ENCODE measurements at places on chromosomes 3 and 15. TPM values are rescaled to one million over a fixed set of nuclear protein-coding genes. Genes with fewer than 3 reads are reported as not detected.

Gene GLCE
- 16.5 TPM for total RNA-seq

Gene MAPKBP1
- 54.3 TPM for total RNA-seq

Gene ANKRD63
- total RNA-seq = not detected

Gene CACNA2D2
- total RNA-seq = 1.8 TPM

Gene MME
- total RNA-seq = 296 TPM

Gene SLC28A2
- not detected for total RNA-seq

Gene MKRN2OS
- total RNA-seq = not detected

Gene TMC3
- total RNA-seq = 0.13 TPM

Gene IQCH
- total RNA-seq = 2.1 TPM

Gene TRIM71
- 0.40 TPM for total RNA-seq

Gene SLC9C1
- total RNA-seq = 0.94 TPM

Gene DENND6A
- total RNA-seq = 56.3 TPM

- DNase-seq = no peak
These were observed 390.4 kb upstream of the PROK2 start for GRCh38 chr3:72175296-72175858.

- no peak for DNase-seq
These were observed 32.3 kb downstream of the XXYLT1 start for GRCh38 chr3:195238586-195239118.

- DNase-seq = no peak
These were observed 44.3 kb downstream of the ADGRG7 start for GRCh38 chr3:100653604-100654294.

DNA sequence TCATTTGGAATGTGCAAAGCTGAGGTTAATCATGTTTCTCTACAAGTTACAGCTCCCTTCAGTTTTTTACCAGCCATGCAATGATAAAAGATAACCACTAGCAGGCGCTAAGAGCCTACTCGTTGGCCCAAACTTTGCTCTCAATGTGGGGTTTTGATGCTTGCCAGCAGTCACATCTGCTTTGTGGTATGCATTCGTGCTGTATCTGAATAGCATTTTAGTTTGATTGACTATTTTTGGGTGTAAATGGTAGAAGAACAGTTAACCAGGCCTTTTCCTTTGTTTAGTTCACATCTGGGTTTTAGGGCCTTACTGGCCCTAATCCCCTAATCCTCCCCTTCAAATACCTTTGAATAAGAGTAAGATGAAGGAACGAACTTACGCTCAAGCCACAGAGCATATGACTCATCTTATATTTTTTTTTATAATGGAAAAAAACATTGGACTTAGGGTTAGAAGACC lies 4.4 kb upstream of the CLDN11 start:
- DNase-seq = no peak

- no peak for DNase-seq
These were observed 58.6 kb upstream of the SLITRK3 start for GRCh38 chr3:165254812-165255211.

- peak; percentile 69 for DNase-seq
These were observed 47.3 kb downstream of the AMOTL2 start for GRCh38 chr3:134326760-134327593.

DNA sequence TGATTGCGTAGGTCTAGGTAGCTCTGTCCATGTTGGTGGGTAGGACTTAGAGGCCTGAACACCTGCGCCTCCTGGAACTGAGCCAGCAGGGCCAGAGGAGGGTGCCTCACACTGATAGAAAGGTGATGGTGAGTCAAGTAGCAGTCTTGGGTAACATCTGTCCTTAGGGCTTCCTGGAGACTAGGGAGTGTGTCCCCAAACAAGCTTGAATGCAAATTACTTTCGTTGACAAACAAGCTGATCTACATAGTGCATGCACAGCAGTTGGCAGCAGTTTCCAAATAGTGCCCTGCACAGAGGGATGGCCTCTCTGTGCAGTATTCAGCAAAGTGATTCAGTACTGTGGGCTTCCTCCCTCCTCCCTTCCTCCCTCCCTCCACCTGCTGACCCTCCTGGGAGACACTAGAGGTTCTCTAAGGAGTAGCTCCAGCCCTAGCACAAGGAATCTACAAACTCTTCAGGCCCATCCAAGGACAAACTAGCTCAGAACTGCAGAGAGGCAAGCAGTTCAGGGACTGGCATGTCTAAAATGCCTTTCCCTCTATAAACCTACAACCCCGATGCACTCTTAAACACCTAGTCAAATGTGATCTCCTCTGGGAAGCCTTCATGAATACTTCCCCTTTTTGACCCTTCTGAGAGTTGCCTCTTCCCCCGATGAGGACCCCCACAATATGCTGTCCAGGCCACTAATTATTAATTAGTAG lies 61.0 kb downstream of the TLE3 start:
- peak; percentile 38 for DNase-seq

GRCh38 chr3:116586285-116586944 lies 123.2 kb upstream of the TUSC7 start:
- no peak for DNase-seq

DNA sequence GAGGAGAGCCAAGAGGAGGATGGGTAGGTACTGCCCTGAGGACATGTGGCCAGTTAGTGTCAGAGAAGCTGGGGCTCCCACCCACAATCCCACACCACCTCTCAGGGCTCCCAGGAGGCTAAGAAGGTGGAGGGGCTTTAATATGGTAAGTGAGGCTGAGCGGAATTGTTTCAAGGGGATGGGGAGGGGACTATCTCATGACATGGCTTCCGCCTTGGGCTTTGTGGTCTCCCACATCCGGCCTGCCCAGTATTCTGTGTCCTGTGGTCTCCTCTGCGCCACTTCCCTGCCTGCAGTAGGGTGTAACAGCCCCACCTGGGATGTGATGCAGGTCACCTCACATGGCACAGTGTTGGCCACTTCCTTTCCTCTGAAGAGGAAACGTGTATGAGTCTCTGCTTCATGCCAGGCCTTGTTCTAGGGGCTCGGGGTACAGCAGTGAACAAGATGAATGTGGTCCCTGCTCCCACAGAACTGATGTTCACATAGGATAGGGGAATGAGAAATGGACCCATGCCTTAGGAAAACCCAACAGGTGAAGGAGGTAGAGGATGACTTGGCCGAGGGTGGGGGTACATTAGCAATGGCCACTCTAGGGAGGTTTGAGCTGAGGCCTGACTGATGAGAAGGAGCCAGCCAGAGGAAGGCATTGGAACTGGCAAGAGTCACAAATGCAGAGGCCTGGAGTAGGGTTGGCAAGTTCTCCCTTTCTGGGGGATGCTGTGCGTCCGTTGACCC lies 3.2 kb downstream of the NEIL1 start:
- DNase-seq = no peak

DNA sequence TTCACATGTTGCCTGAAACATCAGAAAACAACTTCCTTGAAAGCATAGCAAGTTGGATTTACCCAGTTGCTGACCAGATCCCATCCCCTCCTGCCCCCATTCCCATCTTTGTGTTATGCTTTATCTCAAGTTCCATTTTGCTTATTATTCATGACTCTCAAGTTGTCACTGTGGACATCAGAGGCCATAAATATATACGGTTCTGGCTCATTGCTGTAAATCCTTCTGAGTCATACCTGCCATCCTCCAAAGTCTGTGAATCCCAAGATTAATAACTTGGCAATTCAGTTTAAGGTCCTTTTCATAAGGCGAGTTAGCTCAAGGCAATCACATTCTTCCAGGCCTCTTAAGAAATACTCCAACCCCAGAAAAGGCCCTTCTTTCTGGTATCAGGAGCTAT lies 126.2 kb upstream of the C2CD4B start:
- no peak for DNase-seq

GRCh38 chr15:42092398-42093318 lies 1.7 kb downstream of the PLA2G4D start:
- peak; percentile 57 for DNase-seq

- DNase-seq = peak; percentile 86
These were observed 532.8 kb upstream of the TBL1XR1 start for GRCh38 chr3:177729956-177730681.

GRCh38 chr3:127760791-127761440 lies 61.4 kb downstream of the MGLL start:
- no peak for DNase-seq

GRCh38 chr3:173743111-173743510 lies 345.6 kb downstream of the NLGN1 start:
- no peak for DNase-seq

- DNase-seq = no peak
These were observed 389.2 kb upstream of the LRRC3B start for GRCh38 chr3:26233374-26233773.

GRCh38 chr15:56307180-56307579 lies 58.0 kb upstream of the TEX9 start:
- no peak for DNase-seq

DNA sequence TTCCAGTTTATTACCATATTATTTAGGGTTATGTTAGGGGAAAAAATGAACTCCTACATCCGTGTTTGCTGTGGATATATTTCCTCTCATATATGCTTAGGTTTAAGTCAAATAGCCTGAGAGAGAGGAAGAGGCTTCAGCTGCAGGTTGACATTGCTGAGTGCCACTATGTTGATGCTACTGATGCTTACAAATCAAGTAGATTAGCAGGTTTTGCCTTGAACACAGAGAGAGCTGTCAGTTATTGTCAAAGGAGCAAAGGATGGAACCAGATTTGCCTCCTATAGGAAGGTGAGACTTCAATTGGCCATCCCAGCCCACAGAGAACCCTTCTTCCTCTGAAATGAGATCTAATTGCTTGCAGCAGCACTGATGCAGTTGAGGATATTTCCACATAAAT lies 339.2 kb downstream of the CADM2 start:
- DNase-seq = no peak

- DNase-seq = no peak
These were observed 1.1 kb upstream of the HAPLN3 start for GRCh38 chr15:88896333-88897033.

- DNase-seq = peak; percentile 78
These were observed 91.5 kb upstream of the CHD2 start for GRCh38 chr15:92808598-92809063.

GRCh38 chr3:118102737-118103136 lies 931.9 kb downstream of the IGSF11 start:
- no peak for DNase-seq

DNA sequence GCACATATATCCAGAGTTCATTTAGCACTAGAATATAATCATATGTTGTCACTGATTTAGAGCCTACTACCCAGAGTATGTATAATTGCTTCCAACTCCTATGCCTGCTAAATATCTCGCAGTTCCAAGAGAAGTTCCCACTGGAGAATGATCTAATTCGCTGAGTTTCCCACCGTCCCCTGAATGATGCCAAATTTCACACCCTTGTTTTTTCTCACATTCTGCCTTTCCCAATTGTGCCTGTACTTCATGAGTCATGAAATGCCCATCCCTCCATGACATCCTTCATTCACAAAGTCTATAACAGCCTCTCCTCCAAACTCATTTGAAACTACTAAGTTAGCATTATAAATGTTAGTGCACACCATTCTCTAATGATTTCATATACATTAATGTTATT lies 177.2 kb downstream of the CBLB start:
- no peak for DNase-seq

DNA sequence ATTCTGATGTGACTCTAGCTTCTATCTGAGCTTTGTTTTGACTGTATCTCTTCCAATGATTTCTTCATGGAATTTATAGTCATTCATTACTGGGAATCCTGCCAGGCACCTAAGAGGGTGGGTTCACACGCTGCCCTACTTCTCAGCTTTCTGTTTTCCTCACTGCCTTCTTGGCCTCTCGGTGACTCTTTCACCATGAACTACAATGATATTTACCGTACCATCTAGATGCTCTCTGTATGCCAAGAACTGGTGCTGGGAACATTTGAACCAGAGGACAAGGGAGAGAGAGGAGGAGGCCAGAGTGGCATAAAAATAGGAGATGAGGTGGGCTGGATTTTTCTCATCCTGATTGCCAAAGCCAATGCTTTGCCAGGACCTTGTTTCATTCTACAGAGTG lies 280.0 kb upstream of the P2RY1 start:
- no peak for DNase-seq

DNA sequence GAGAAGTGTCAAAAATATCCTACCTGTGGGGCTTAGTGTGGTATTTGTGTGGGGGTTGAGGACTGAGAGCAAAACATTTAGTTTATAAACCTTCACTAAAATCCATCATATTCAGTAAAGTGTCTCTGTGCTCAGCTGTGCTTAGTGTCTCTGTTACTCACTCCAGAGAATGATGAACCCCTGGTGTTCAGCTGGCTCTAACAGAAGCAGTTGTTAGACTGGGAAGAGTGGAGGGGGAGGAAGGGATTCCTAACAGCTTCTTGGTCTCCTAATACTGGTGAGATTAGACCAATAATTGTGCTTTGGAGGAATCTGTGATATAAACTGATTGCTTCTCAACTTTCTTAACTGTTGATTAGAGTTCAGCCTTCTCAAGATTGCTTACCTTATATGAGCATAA lies 1123.5 kb downstream of the ROBO2 start:
- no peak for DNase-seq

- DNase-seq = no peak
These were observed 945.6 kb upstream of the GBE1 start for GRCh38 chr3:82707035-82707434.

DNA sequence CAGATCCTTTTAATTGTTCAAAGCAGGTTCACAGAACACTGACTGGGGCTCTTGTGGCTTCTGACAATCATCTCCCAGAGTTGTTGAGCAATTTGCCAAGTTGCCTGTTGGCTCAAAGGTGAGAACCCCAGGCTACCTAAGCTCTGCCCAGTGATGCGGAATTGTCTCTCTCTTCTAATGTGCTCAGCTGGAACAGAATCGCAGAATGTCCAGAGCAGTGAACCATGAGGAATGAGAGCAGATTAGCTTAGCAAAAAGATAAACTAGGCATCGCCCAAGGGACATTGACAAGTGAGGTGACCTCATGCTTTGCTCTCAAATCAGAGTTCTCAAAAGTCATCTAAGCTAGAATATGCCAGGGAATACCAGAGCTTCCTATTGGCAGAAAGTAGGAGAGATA lies 148.1 kb downstream of the WDR76 start:
- DNase-seq = no peak

DNA sequence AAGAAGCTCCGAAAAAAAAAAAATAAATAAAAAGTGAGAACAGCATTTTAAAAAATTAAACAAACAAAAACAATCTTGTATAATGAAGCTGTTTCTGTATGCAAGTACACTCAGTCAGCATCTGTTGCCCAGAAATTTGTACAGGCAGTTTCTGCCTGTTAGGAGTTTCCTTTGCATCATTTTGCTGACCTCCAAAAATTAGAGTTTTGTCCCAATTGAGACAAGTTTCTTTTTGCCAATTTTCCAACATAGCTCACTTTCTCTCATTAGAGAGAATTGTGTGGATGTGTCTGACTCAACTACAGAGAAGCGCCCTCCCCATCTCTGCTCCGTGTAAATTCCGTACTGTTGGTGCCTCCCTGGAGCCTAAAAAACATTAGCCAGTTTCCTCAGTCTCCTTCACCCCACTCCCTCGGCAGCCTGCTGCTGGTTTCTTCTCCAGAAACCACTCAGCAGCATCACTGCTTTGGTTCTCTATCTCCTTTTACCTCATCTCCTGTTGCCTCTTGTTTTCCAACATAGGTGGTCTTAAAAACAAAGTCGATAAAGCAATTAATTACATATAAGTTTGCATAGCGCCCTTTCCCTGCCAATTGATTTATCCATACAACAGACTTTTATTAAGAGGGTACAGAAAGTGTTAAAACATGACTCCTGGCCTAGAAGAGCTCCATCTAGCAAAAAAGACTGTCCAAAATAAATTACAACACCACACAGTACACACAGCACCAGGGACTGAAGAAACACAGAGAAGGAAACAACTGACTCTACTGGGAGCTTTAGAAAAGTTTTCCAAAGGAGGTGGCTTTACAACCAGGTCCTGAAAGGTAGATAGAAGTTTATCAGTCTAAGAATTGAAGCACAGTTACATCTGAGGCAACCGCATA lies 286.7 kb downstream of the SHOX2 start:
- no peak for DNase-seq
